Osteoblast (primary cell): ENCODE measurements at places on chromosomes 12 and 14. TPM values are rescaled to one million over a fixed set of nuclear protein-coding genes. Genes with fewer than 3 reads are reported as not detected.

The CMA1 gene
- not detected in 2 replicates for total RNA-seq

The RNFT2 gene
- 2.4 and 3.3 TPM in 2 replicates for total RNA-seq

The RILPL1 gene
- total RNA-seq = 14.7 and 16.3 TPM in 2 replicates

The NFATC4 gene
- total RNA-seq = 101 and 107 TPM in 2 replicates

The PLCZ1 gene
- total RNA-seq = not detected in 2 replicates

The CORO1C gene
- total RNA-seq = 228 and 261 TPM in 2 replicates

- no peak for DNase-seq
These were observed 9.0 kb upstream of the MLEC start for GRCh38 chr12:120677765-120678473.

DNA sequence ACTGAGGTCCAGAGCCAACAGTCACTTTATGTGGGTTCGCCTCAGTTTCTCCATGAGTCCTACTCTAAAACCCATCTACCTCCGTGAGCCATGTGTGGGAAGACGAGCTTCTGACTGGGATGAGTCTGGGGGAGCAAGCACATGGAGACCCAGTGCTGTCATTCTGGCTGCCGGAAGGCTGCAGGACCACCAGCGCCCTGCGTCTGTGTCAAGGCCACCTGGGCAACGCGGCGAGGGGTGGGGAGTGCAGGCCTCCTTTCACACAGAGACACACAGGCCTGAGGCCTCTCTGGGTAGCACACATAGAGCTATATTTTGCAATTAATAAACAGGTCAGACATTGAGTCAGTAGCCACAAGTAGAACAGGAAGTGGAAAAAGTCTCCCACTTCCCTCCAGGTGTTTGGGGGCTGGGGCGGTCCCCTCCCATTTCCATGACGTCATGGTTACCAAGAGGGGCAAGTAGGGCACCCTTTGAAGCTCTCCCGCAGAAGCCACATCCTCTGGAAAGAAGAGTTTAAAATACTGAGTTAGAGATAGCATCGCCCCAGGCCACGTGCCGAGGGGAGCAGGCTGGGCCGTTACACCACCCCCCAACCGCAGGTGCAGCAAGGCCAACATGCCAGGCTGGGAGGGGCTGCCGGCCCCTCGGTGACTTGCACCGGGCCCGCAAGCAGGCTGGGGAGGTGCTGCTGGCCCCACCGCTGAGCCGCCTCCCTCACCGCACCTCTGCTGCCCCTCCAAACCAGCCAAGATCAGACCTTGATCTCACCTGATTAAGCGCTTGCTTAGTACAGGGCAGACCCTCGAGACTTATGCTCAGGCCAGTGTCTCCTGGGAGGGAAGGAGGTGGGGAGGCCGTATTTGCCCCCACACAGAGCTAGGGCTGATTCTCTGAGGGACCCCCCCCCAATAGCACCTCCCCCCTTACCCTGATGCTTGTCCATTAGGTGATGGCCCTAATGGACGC is 32.7 kb downstream of the DAD1 start:
- peak; percentile 47 for DNase-seq

GRCh38 chr12:66716522-66716921 is 37.6 kb upstream of the GRIP1 start:
- no peak for DNase-seq

DNA sequence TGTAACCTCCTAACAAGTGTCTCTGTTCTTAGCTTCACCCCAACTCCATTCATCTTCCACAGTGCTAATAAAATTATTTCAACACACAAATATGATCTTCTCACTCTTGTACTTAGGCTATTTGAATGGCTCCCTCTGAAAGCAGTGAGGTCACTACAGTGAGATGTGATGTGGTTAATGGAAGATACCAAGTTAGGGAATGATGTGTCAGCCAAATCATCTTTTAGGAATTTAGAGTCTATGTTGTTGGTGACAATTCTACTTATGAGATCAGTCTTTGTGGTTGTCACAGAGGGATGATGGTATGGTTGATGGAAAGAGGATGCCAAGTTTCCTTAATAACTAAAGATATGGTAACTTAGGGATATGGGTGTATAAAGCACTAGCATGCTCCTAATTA is 57.6 kb downstream of the POLR3B start:
- DNase-seq = peak; percentile 3

GRCh38 chr14:34111953-34112352 is 161.1 kb upstream of the EGLN3 start:
- DNase-seq = no peak

DNA sequence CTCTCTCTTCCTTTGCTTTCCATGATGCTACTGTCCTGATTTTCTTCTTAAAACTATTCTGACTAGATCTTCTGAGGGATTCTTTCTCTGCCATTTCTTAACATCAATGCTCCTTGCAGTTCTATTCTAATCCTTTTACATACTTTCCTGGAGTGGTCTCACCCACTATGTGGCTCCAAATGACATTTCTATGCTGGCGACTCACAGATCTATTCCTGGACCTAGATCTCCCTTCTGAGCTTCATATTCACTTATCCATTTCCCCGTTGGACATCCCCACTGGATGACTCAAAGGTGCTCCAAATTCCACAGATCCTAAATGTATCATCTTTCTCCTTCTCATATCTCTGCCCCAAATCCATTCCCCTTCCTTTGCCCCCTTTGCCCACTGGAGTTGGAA is 4.1 kb downstream of the TEP1 start:
- peak; percentile 63 for DNase-seq
